ENCODE measurements at places on chromosomes 11 and 22.

DNA sequence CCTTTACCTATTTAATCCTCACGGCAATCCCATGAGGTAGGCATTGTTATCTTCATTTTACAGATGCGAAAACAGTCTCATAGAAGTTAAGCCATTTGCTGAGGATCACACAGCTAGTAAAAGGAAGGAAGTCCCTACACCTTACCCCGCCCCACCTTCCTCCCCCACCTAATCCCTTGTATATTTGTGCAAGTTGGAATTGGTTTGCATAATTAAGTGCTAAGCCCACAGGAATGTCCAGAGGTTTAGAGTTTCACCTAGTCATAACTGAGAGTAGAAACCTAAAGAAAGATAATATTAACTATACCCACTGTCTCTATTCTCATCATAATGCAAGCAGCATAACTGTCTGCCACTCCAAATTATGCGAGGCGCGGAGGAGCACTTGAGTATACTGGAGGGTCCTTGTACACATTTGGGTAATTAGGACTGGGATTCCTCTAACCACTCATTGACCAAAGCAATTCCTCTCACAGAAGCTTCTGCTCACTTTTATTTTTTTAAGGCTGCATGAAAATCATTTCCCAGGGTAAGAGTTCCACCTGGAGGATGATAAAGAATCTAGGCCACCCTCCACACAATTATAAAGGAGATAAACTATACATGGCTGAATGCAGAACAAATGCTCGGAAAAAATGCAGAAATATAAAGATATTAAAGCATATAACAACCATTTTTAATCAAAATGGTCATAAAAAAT lies 199.9 kb downstream of the FAM181B start:
- DNase-seq: no peak

GRCh38 chr22:28927630-28928029 lies 44.3 kb downstream of the ZNRF3 start:
- DNase-seq: no peak

DNA sequence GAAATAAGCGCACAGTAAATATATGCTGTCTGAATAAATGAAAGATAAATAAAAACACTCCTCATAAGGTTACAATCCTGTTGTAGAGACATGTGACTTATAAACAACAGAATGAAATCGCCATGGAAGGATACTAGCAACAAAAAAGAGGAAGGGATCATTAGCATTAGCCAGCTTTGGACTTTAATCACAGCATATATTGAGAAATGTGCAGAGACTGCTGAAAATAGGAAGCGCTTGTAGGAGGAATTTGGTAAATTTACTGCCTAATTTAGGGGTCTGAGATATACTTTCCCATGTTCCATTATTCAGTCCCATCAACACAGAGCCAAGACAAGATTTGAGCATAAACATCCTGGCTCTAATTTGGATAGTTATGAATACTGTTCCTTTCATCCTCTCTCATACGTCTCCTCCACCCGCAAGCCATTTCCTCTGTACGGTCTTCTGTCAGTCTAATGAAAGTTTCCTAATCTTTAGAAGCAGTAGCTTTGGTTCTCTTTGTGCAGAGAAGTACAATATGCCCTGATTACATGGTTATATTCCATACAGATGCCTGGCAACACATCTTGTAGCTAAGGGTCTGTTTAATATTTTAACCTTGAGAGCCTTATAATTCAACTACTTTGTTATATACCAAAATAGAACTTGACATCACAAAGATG lies 37.1 kb upstream of the AKIP1 start:
- no peak for DNase-seq

DNA sequence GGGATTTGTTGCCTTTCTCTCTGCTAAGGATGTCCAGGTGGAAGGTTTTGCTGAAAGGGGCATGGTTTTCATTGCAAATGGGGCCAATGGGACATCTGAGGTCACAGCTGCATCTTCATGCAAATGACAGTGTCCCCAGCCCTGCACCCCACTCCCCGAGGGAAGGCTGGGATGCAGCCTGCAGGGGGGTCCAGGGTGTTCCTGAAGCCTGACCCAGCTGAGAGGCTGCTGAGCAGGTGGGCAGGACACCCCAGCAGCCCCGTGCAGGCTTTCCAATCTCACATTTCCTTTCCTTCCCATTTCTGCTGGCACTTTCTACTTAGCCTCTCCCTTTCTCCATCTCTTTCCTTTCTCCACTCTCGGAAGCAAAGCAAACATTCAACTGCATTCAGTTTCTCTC lies 78.3 kb downstream of the SCN3B start:
- no peak for DNase-seq

GRCh38 chr11:10058356-10058755 lies 235.7 kb downstream of the SBF2 start:
- DNase-seq: no peak

GRCh38 chr22:48581796-48582469 lies 1245.7 kb downstream of the BRD1 start:
- no peak for DNase-seq

DNA sequence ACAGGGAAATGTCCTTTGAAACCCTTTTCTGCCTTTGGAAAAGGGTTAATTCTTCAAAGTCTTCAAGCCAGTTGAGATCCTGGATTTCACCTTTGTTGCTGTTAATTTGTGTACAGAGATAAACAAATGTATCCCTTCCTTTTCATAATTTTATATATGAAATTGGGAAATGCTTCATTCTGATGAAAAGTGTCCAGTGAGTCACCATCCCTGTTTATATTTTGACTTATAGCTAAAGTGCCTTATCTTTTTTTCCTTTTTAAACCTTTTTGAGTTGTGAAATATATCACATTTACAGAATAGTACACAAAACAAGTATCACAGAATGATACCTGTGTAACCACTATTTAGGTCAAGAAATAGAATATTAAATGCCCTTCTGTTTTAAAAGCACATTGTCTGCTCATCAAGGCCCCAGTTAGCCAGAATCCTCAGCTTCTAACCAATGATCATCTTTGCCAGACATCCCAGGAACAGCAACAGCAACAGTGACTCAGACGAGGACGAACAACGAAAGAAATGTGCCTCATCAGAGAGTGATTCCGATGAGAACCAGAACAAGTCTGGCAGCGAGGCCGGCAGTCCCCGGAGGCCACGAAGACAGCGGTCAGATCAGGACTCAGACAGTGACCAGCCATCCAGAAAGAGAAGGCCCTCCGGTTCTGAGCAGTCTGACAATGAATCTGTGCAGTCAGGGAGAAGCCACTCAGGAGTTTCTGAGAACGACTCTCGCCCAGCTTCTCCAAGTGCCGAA lies 27.3 kb downstream of the CTR9 start:
- no peak for DNase-seq

DNA sequence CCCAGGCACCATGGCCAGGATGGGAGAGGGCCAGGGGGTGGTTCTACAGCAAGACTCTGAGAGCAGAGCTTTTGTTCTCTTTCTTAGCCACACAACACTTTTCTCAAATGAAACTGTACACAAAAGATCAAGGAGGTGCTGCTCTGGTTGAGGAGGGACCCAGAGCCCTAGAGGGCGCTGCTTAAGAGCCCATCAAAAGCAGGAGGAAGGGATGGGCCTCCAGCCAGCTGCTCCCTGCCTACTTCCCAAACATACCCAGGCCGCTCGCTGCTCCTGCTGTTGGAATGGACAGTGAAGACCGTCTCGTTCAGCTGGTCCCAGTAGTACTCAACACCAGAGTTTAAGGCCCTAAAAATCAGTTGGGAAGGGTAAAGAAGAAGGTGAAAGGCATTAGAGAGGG lies 18.4 kb upstream of the CHRM4 start:
- no peak for DNase-seq

- DNase-seq: no peak
Observed at GRCh38 chr11:79062814-79063762, 377.7 kb downstream of the TENM4 start.

DNA sequence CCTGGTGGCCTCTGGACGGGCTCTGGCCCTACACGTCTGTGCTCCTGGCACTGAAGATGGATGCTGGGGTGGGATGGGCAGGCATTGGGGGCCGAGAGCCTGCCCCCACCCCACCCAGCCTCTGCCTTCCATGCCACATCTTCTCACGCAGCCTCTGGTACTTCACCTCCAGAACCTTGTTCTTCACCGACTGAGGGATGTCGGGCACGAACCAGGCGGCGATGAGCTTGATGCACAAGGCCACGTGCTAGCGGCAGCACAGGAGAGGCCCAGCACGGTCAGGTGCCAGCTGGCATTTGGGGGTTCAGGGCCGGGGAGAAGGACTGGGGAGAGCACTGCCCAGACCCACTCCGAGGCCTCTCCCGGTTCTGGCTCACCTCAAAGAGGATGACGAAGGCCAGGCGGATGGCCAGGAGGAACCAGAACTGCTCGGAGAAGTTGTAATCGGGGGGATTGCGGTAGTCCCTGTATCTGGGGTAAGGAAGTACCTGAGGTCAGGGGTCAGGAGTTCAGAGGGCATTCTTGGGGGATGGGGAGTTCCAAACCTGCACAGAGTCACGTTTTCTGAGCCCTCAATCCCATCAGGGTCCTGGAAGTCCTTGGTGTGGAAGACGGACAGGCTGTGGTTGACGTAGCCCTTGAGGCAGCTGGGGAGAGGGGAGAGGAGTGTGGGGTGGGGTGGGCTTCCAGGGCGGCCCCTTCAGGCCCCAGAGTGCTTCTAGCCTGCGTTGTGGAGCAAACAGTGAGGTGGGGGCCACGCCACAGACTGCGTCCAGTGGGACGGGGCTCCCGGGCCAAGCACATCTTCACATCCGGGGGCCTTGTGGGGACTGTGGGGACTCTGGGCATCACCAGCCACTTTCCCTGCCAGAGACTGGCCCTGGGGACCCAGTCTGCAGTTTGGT lies 3.8 kb upstream of the SIGIRR start:
- no peak for DNase-seq

DNA sequence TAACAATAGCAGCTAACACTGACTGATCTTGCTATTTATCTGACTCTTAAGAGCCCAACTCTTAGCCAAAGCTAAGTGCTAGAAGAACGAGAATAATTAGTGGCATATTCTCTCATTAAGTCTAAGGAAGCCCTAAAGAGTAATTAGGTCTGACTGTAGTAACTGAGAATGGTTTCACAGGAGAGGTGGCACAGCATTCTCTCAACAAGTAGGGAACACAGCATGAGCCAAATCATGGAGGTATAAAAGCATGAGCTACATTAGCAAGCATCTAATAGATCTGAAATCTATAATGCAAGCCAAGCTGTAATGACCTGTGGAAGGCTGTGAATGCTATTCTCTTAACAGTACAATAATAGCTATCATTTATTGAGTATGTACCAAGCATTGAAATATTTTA lies 230.6 kb downstream of the TTC28 start:
- DNase-seq: no peak

DNA sequence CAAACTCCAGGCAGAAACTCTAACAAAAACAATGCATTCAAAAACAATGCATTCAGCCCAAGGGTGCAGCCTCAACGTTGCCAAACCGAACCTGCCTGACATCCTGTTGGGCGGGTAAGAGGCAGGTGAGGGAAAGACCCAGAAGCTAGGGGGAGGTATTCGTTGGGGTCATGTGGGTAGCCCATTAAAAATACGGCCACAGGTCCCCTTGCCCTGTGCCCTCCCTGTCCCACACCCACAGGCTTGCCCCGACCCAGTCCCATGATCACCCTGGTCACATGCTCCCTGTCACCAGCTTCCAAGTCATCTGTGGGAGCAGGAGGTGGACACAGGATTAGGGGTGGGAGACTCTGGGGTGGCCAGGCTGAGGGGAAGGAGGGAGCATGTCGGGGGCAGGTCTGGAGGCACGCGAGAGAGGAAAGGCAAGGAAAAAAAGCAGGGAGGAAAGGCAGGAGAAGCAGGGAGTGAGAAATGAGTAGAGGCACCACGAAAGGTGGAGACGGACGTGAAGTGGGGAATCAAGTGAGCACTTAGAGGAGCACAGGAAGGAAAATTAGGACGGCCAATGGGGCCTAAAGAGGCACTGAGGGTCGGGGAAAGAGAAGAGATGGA lies 683 bp downstream of the PLA2G6 start:
- no peak for DNase-seq

DNA sequence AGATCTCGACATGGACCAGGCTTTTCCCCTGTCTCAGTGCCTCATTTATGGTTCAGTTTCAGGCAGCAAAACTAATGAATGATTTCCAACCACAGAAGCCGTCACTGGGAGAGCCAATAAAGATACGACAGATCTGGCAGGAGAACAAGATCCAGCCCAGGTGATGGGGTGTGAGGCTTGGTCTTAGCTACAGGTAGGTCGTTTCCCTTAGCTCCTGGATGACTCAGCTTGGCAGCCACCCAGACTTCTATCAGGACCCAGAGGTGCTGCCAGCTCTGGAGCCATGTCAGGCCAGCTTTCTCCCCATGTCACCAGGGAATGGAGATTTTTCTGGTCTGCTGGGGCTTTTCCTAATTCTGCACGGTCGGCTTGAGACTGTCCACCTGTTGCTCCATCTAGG lies 36.3 kb upstream of the APOBEC3A start:
- no peak for DNase-seq

GRCh38 chr22:49767355-49768062 lies 60.2 kb downstream of the BRD1 start:
- peak; percentile 65 for DNase-seq

DNA sequence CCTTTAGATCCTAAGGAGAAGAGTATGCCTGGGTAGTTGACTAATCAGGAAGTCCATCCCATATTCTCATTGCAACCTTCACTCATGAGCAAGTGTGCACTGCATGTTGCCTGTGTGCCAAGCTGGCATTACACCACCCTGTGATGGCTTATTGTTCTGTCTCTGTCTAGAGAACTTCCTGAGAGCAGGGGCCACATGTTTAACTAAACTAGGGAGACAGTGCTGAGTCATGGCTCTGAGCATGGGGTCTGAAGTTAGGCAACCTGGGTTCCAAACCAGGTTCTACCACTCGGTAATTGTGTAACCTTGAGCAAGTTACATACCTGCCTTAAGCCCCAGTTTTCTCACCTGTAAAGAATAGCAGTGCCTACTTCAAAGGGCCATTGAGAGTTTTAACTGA lies 39.6 kb downstream of the CSNK2A3 start:
- no peak for DNase-seq

- peak; percentile 73 for DNase-seq
Observed at GRCh38 chr11:36455658-36456111, 54.4 kb downstream of the TRAF6 start.

DNA sequence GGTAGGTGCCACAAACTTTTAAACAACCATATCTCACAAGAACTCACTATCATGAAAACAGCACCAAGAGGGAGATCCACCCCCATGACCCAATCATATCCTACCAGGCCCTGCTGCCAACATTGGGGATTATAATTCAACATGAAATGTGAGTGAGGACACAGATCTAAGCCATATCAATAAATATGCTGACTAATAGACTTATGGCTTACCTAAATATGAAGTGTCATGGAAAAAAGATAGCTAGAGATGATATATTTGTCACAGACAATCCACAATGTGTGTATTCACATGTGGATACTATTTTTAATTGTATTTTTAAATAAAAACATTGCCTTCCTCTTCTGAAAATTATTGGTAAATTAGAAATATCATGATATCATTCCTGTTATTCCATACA lies 38.2 kb upstream of the RAB38 start:
- no peak for DNase-seq

- DNase-seq: peak; percentile 25
Observed at GRCh38 chr11:117826190-117826570, 1.6 kb upstream of the FXYD2 start.

- DNase-seq: no peak
Observed at GRCh38 chr11:102266099-102266498, 51.2 kb upstream of the BIRC3 start.
